Activated CD4-positive, alpha-beta T cell treated with anti-CD3 and anti-CD28 coated beads, Interleukin-2, amount 10 ng/mL, durations not matched to agents 7 days and 5 days (primary cell): ENCODE measurements at places on chromosomes 13 and 19.

DNA sequence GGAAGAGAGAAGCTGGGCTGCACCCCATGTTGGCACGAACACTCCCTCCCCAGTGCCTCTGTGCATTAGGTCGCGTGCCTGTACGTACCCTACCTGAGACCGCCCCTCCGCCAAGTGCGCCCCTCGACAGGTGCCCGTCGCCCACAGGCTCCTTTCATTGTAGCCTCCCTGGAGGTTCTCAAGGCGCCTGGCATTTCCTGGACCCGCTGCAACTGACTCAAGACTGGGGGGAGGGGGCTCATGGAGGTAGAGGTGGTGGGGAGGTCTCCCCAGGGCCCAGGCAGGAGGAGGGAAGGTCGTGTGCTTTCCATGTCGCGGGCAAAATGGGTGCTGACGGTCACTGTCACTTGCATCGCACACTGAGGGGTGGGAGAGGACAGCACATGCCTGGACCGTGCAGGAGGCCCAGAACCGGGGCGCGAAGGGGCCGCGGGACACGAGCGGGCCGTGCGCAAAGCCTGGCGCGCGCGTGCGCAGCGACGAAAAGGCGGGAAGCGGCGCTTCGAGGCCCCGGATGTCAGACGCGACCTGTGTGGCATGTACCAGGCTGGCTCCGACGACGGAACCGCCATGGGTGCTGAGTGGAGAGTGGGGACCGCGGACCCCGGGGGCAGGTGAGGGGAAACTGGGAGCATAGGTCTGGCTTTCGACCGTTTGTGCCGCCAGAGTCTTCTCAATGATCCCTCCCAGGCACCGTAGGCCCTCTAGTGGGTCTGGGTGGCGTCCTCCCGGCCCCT is 16.5 kb downstream of the NFIX start:
- DNase-seq = no peak

- no peak for DNase-seq
Observed at GRCh38 chr13:41006306-41006705, 12.8 kb downstream of the ELF1 start.

DNA sequence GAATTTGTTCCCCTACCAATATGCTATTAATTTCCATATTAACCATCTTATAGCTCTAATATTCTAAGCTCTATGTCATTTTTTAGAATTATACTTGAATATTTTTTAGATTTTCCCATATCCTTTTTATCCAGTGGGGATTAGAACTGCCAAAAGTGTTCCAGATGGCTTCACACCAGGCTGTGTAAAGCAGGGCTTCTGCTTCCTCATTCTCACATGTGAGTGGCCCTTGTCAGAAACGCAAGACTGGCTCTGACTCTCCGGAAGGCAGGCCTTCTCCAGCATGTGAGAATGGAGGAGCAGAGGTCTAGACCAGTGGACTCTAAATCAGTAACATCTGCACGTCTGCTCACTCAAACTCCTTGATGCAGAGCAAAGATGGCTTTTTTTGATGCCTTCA is 650.1 kb downstream of the FGF9 start:
- DNase-seq = no peak

- peak; percentile 28 for DNase-seq
Observed at GRCh38 chr19:3343619-3344502, 22.5 kb upstream of the NFIC start.

GRCh38 chr13:95067303-95067702 is 233.9 kb downstream of the ABCC4 start:
- DNase-seq = no peak

DNA sequence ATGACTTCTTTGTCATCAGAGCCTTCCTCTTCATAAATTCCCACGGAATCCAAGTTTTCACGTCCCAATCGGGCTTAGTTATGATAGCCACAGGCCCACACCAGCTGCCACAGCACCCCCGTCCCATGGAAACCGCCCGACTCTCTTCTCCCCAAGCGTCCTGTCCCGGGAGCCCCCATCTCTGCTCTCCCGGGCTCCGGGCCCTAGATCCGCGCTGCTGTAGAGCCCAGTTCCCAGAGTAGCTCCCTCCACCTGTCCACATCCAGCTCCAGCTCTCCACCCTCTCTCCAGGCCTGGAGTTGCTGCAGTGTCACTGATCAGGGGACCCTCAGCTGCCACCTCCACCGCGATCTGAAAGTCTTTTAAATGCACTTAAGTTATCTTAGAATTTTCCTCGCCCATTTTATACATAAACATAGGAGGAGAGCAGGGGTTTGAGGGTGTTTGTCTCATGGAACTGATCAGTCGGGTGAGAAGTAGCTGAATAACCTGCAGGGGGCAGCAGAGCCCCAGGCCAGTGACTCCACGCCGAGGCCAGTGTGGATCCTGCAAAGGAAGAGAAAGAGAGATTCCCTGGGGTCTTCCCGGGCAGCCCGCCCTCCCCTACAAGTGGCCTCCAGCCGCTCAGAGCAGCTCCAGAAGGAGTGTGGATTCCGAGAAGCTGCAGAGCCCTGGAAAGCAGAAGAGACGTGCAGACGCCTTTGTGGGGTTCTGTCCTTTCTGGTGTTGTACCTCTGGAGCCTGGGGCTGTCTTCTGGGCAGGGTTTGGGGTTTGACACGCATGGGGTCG is 1.1 kb upstream of the ZNF763 start:
- peak; percentile 72 for DNase-seq

DNA sequence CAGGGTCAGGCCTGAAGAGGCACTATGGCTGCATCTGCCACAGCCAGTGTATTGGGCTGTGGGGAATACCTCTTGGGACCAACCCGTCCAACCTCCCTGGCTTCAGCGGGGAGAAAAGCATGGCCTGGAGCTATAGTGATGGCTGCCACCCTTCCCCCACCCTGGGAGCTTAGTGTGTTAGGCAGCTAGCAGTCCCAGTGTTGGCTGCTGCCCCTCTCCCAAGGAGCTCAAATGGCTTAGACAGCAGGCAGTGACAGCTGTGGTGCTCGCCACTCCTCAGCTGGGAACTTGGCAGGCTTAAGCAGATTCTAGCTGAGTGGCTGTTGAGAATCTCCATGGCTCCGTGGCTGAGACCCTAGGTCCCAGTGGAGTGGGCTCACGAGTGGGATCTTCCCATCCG is 19.7 kb downstream of the ACOD1 start:
- DNase-seq = no peak

GRCh38 chr19:48302600-48302959 is 22.8 kb upstream of the EMP3 start:
- no peak for DNase-seq

GRCh38 chr19:53980539-53981375 is 10.7 kb upstream of the CACNG6 start:
- no peak for DNase-seq

DNA sequence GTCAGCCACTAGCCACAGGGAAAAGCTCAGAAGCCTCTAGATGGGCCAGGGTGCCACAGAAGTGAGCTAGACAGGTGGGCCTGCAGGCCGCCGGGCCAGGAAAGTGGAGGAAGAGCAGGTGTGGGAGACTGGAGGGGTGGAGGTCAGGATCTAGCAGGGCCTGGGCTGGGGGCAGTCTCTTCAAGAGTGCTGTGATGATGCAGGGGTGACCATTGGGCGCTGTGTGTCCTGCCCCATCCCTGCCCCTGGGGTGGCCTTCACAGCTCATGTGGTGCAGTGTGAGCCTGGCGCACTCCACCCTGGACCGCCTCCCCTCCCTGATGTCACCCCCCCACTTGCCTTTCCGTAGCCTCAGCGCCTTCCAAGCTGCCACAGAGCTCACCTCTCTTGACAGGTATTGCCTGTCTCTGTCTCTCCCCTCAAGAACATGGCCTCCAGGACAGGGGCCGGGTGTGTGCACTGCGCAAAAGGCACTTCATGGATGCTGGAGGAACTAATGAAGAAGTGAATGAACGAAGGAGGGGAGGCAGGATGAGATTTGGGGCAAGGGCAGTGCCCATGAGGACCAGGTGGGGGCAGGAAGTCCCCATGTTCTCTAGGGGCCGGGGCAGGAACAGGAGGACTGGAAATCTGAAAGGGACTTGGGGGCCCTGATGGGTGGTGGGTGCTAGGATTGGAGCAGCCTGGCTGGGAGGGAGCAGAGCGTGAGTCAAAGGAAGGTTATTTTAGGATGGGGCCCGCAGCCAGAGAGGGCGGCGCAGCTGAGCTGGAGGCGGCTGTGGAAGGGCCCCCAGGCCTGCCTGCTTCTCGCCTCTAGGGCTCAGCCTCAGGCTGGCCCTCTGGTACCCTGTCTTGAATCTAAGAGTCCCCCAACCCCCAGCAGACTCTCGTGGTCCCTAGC is 6.6 kb downstream of the SSBP4 start:
- DNase-seq = no peak

DNA sequence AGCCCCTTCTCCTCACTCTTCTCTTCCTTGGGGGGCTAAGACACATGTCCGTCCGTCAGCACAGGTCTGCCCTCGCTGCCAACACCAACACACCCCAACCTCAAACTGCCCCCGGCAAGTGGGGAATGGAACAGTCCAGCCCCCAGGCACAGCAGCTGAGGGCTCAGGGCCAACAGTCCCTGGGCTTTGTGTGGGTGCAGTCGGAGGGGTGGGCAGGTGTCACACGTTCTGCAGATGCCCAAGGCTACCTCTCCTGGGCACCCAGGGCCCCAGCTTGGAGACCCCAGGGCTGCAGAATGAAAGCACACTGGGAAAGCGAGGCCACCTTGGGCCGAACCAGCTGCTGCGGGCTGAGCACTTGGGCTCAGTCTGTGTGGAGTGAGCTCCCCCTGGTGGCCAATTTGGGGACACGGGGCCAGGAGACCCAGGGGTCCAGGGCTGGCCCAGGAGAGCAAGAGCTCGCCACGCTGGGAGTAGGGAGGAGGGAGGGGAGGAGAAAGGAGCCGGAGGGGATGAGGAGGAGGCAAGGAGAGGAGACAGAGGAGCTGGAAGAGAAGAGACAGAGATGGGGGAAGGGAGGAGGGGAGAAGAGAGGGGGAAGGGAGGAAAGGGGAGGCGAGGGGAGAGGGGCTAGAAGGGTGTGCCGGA is 14.0 kb upstream of the ATP8B3 start:
- DNase-seq = peak; percentile 82

- DNase-seq = peak; percentile 94
Observed at GRCh38 chr13:114148521-114148855, 16.1 kb upstream of the RASA3 start.

GRCh38 chr13:76329004-76329403 is 557.2 kb downstream of the KCTD12 start:
- DNase-seq = no peak

- DNase-seq = no peak
Observed at GRCh38 chr13:26822146-26822545, 61.6 kb upstream of the GPR12 start.

DNA sequence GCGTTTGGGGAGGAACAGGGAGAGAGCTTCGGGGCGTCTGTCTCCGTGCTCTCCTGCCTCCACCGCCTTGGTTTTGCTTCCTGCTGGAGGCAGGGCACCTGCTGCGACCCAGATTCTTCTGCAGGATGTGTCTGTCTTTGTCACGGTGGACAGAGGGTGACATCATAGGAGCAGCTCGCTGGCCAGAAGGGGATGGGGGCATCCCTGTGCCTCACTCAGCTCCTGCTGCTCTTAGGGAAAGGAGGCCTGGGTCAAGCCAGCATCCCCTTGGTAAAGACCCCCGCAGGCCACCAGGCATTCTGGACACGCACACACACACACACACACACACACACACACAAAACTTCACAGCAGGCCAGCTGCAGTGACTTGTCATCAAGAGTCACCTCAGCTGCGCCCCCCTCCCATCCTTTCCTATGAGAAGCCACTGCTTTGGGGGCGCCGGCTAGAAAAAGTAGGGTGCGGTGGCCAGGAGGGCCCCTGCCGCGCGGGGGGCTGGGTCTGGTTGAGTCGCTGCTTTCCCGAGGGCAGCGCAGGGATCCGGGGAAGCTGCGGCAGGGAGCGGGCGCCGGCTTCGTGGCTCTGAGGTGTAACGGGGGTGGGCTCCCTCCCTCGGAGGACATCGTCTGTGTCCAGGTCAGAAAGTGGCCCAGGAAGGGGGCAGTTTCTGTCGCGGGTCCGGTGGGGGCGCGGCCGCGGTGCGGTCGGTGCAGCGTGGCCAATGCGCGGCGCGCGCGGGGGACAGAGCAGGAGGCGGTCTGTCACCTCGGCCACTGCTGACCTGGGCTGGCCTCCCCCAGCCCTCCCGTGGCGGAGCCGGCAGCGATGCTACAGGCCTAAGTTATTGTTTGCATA is 15.8 kb upstream of the NPAS1 start:
- no peak for DNase-seq
